ENCODE measurements at places on chromosomes 1 and 21.

GRCh38 chr1:85058311-85058710 is 10.0 kb upstream of the MCOLN3 start:
- no peak for DNase-seq

- DNase-seq, result no peak
Measured at GRCh38 chr1:31987135-31987619, 26.5 kb upstream of the KHDRBS1 start.

GRCh38 chr1:95402780-95403179 is 168.8 kb downstream of the RWDD3 start:
- DNase-seq, result no peak

- DNase-seq, result no peak
Measured at GRCh38 chr1:52346653-52347052, 19.4 kb downstream of the CC2D1B start.
